ENCODE measurements at places on chromosomes 5 and 9.

DNA sequence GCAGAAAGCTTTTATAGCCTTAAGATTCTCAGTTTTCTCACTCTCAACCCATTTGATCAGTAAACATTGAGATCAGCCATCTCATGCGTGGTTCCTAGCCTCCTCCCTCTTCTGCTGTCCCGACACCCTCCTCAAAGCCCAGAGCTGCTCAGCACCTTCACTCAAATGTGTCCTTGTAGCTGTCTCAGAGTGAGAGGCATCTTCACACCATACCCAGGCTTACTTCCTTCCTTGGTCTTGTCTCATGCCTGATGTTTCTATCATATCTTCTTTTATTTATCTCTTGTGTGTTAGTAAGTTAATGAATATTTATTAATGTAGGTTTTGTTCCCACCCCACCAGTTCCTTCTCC lies 72.4 kb upstream of the SNX2 start:
- no peak for DNase-seq

- DNase-seq = no peak
These were observed 12.4 kb upstream of the MAML1 start for GRCh38 chr5:179720222-179720621.

GRCh38 chr9:33628865-33629410 lies 104.9 kb downstream of the ANKRD18B start:
- no peak for DNase-seq

DNA sequence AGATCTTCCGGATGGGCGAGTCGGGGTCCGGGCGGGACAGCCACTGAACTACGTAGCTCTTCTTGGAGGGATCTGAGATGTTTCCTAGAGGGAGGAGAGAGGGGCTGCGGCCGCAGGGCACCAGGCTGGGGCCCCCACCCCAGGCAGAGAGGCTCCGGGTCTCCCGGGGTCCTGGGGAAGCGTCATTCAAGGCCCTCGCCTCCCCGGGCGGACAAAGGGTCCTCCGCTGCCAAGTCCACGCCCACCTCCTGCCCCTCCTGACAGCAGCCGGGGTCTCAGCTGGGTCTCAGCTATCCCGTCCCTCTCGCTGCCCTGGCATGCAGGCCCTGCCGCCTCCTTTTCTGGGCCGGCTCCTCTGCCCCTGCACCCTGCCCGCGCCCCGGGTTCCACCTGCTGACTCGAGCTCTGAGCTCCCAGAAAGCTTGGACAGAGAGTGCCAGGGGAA lies 61.5 kb downstream of the ZNF354C start:
- no peak for DNase-seq

DNA sequence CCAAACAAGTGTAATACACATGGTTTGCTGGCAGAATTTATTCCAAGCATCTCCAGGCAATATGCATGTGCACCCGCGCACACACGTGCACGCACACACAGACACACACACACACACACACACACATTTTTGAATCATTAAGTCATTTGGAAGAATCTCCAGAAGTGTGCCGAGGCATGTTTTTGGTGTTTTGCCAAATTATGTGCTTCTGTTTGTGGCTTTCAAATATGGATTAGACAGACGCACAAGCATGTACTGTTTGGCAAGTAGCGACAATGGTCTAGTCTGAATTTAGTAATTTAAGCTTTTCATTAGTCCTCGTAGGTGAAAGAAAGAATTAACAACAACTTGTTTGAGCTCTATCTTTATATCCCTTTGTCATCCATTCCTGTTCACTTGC lies 36.7 kb downstream of the NFIB start:
- no peak for DNase-seq

DNA sequence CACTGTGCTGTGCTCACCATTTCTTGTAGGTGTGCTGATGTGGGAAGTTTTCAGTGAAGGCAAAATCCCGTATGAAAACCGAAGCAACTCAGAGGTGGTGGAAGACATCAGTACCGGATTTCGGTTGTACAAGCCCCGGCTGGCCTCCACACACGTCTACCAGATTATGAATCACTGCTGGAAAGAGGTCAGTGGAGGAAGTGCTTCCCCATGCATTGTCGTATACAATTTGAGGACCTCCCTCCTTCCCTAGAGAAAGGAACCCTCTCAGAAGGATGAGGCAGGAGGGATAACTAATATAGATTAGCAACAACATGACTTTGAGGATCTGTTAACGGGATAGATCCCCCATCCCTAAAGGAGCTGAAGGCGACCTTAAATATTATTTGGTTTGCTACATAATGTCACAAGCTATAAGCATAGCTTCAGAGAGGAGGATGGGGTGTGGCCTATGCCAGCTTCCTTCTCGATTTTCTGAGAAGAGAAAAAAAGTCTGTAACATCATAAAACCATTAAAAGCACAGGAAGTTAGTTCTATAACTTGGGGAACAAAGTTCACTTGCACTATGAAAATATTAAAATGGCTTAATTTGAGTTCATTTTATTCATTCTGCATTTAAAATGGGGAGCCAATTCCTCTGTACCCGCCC lies 17.0 kb upstream of the CYFIP2 start:
- DNase-seq = no peak

DNA sequence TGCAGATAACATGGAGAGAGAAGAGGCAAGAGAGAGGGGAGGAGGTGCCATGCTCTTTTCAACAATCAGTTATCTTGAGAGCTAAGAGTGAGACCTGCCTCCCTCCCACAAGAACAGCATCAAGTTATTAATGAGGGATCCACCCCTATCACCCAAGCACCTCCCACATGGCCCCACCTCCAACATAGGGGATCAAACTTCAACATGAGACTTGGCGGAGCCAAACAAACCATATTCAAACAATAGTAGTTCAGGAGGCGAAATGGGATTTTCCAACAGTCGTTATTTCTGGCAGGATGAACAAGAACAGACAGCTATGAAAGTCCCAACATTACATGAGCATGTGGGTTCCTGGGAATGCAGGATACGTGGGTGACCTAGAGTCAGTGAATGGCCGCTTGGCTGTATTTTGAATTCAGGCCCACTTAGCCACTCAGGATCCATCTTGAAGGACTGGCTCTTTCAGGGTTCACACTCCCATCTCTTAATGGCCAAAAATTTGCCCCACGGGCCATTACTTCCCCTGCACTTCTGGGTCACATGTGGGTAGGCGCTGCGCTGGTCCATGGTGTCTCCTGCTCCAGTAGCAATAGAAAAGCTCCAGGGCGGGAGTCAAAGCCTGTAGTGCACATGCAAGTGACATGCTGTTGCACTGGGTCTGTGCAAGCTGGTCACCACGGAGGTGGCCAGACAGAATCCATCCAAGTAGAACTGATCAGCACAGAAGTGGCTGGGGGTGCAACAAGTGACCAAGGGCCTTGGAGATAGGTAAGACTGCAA lies 7.1 kb upstream of the FAF2 start:
- DNase-seq = no peak

DNA sequence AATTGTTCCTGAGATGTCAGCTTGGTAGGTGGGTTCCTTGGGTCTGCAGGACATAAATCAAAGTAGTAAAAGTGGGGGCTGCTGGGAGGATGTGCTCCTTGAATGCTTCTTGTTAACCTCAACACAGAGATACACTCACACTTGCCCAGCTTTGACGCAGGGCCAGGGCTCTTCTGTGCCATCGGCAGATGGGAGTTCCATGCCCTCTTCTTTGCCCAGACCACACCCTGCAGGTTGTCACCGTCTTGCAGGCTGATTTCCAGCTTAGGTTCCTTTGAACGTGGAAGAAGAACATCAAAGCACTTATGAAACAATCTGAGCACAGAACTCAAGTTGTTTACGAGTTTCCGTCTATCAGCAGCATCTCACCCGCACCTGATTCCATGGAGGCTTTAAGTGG lies 11.0 kb downstream of the DBH start:
- no peak for DNase-seq

Measured in AG04450 (cell line).